Prostate gland (tissue), 2 donors: ENCODE measurements at places on chromosomes 2 and 18. TPM values are rescaled to one million over a fixed set of nuclear protein-coding genes. Genes with fewer than 3 reads are reported as not detected.

DNA sequence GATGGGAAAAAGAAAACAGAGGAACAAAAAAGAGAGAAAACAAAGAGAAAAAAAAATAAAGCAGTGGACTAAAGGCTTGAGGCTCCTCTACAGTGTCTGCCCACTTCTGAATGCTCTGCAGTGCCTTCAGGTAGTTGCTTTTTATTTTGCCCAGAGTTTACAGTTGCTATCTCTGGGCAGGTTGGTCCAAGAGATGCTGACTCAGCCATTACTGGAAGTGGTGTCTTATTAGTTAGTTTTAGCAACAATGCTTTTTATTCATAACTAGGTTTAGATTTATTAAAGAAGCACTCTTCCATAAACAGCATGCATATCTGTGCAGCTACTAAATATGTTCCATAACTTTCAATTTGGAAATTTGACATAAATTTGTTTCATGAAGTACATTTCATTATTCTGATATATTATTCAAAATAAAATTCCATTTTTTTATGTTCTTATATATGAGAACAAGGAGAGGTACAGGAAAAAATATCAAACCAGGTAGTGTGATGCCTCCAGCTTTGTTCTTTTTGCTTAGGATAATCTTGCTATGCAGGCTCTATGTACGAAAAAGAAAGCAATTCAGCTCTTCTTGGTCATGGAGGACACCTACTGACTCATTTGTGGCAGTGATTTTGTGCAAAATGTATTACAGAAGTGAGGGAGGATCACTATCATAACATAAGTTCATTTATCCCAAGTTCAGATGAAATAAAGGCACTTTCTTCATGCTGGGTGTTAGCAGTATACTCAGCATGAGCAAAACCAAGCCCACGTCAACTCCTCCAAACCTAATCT, 69.5 kb downstream of the RPIA start:
- no peak for DNase-seq

The VWA3B gene
- total RNA-seq, result not detected

DNA sequence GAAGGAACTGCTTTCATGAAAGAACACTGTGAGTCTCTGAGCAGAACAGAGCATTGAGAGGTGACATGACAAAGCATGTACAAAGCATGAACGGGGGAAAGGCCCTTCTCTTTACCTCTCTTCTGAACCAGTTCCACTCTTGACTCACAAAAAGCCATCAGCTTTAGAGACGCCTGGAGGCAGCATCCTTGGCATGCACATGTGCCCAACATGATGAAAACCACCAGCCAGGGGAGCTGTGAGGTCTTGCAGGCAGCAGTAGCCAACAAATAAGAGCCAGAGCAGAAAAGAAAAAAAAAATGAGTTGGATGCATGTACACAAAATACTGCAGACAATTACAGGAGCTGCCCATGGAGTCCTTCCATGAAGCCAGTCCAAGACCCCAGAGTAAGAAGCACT, 95.5 kb upstream of the AGAP1 start:
- no peak for DNase-seq

GRCh38 chr2:43248621-43249020, 22.2 kb upstream of the ZFP36L2 start:
- no peak for DNase-seq

- DNase-seq, result peak; percentile 57
These were observed 36.4 kb upstream of the ZBTB7C start for GRCh38 chr18:48445540-48445939.

DNA sequence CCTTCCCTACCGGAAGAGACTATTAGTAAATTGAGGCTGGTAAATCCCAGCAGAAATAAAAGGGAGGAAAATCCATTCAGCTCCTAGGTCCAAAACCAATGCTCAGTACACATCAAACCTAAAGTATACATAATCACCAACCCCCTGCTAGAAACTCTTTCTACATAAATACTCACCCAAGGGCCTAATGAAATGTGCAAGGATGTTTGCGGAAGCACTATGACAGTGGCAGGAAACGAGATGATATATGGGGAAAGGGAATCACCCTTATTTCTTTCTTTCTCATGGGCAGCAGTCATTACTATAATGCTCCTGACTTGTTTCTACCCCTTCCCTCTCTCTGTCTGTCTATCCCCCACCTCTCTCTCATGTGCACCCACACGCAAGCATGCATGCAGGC, 1.3 kb upstream of the SCTR start:
- DNase-seq, result no peak

The ST3GAL5 gene
- 38.6 TPM for total RNA-seq

GRCh38 chr2:24452502-24452885, 38.6 kb upstream of the NCOA1 start:
- no peak for DNase-seq

DNA sequence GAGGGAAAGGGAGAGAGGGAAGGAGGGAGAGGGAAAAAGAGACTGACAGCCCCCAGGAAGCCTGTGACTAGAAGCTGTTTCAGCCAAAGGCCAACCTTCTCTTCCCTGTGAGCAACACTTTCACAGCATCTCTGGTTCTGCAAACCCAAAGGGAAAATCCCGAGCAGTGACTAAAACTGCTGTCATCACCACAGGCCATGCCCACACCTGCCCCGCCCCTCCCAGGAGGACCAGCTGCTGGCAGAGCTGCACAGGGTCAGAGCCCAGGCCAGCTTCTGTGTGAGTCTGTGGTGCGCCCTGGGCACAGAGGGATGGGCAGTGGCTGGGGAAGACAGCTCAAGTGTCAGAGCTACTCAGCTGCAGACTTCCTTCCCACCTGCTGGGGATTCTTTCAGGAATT, 64.9 kb upstream of the OTOS start:
- no peak for DNase-seq

DNA sequence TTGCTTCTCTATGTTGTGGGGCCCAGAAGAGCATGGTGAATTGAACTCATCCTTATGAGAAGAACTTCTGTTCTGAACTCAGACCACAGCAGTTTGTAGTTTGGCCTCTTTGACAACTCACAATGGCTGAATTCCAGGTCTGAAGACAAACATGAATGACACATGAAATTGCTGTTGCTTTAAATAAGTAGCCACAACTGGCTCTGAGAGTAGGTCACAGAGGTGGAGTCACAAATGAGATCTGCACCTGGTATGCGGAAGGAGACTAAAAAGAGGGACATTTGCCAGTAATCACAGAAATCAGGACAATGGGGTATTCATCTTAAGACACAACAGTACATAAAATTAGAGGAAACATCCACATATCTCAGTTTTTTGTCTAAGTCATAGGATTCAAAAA, 290.3 kb upstream of the MMADHC start:
- no peak for DNase-seq

GRCh38 chr2:234488486-234488885, 8.4 kb downstream of the ARL4C start:
- DNase-seq, result no peak

The INHA gene
- 391 TPM for total RNA-seq

The DYNAP gene
- not detected for total RNA-seq
